ENCODE measurements at places on chromosomes 6 and 20. TPM values are rescaled to one million over a fixed set of nuclear protein-coding genes. Genes with fewer than 3 reads are reported as not detected.

Gene CDH26
- total RNA-seq, result not detected

GRCh38 chr6:28000351-28001045 is 43.5 kb downstream of the OR2B6 start:
- no peak for DNase-seq

- no peak for DNase-seq
These were observed 186.2 kb downstream of the EPM2A start for GRCh38 chr6:145548933-145549648.

DNA sequence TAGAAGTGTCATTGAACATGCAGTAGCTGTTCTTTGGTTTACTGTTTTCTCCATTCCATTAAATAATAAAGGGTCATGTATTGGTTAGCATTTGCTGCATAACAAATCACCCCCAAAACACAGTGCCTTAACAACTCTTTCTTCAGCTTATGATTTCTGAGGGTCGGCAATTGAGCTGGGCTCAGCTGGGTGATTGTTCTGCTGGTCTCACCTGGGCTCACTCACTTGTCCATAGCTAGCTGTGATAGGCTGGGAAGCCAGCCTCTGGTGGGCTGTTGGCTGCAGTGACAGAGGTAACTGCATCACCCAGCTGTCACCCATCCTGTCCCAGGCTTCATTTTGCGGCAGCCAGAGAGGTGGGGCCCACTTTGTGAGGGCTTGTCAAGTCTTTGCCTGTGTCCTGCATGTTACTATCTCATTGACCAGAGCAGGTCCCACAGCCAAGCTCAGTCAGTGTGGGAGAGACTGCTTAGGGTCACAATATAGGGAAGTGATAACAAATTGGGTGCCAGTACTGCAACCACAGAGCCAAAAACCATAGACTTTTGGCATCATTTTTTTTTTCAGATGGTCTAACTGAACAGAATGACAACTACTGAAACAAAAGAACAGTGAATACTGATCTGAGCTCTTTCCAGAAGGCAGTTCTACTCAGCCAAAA is 76.9 kb downstream of the SYNDIG1 start:
- DNase-seq, result no peak

Gene SMLR1
- total RNA-seq, result not detected

DNA sequence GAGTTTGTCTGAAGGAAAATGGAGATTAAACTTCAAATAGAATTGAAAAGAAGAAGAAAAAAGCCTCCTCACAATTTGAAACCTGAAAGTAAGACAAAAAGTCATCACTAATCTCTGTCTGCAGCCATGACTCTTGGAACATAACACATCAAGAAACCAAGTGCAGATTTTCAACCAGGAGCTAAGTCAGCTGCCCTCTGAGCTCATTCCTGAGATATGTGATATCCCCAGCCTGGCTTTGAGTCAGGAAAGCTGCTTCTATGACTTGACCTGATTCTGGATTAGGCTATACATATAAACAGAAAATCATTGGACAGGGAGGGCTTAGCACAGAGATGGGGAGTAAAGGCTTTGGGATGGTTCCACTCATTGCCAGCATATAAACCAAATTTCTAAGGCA is 891.4 kb downstream of the TFAP2A start:
- no peak for DNase-seq

GRCh38 chr6:150276168-150276936 is 92.5 kb upstream of the IYD start:
- no peak for DNase-seq

Gene SPATS1
- total RNA-seq, result not detected
